ENCODE measurements at places on chromosomes 4 and X.

GRCh38 chrX:39170464-39170863 lies 369.2 kb downstream of the MID1IP1 start:
- no peak for DNase-seq

- peak; percentile 89 for DNase-seq
Observed at GRCh38 chrX:40996886-40997530, 88.2 kb upstream of the USP9X start.

DNA sequence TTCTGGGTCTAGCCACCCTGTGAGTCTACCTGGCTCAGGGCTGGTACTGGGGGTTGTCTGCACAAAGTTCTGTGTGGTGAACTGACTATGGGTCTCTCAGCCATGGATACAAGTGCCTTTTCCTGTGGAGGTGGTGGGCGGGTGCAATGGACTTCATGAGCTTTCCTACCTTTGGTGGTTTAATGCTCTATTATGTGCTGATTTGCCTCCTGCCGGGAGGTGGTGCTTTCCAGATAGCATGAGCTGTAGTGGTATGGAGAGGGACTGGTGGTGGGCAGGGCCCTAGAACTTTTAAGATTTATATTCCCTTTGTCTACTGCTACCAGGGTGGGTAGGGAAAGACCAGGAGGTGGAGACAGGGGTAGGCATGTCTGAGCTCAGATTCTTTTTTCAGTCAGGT lies 48.0 kb downstream of the PBDC1 start:
- no peak for DNase-seq

- DNase-seq = no peak
Observed at GRCh38 chrX:150184491-150184890, 178.6 kb upstream of the MAMLD1 start.

- DNase-seq = no peak
Observed at GRCh38 chrX:348461-349117, 30.0 kb upstream of the GTPBP6 start.

Measured in Kasumi-1 (cell line).